Astrocyte of the spinal cord (primary cell): ENCODE measurements at places on chromosomes 4 and X.

- peak; percentile 3 for DNase-seq
Measured at GRCh38 chrX:40581336-40581920, 658 bp downstream of the ATP6AP2 start.

DNA sequence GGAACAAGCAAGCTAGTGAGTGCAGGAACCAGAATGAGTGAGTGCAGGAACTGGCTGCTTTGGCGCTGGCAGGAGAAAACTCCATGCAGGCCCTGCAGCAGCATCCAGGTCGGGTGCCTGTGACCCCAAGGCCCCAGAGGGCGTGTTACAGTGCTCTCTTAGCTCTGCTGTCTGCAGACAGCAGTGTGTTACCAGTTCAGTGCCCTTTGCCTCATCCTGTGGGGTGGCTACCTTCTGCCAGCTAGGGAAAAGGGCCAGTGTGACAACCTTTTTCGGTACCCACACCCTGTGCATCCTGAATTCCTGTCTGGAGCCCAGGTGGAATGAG lies 202.3 kb upstream of the SMIM31 start:
- no peak for DNase-seq

DNA sequence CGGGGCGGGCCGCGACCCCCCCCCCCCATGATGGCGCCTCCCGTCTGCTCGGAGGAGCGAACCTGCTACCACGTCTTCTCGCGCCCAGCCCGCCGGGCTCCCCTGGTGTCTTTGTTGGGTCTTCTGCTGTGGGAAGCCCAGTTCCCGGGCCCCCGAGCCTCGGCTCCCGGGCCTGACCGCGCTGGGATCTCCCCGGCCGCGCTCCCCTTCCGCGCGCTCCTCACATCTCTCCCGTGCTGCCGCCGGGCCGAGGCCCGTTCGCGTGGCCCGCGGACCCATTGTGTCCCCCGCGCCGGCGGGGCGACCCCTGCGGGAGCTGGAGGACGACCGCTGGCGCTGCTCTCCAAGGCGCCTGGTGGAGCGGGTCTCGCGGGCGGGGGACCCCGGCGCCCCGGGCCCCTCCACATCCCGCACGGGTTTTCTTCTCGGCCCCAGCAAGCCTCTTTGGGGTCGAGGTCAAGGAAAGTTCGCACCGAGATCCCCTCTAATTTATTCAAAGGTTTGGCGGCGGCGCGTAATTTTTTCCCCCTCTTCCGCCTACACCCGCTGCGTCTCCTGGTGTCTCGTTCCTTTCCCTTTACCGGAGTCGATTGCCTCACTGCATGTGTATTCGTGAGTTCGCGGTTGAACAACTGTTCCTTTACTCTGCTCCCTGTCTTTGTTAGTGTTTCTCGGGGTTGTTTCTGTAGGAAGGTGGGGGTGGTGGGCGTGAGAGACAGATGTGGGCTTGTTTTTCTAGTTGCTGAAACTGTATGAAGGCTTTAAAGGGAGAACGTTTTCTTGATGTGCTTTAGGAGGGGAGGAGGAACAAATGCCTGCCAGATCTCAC lies 770 bp downstream of the SMAD1 start:
- peak; percentile 78 for DNase-seq

DNA sequence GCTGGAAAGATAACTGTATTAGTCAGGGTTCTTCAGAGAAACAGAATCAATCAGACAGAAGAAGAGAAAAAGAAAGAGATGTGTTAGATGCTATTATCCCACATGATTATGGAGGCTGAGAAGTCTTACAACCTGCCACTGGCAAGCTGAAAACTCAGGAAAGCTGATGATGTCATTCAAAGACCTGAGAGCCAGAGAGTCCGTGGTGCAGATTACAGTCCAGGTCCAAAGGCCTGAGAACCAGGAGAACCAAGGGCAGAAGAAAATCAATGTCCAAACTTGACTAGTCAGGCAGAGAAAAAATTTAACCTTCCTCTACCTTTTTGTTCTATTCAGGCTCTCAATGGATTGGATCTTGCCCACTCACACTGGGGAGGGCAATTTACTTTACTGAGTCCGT lies 172.5 kb downstream of the QDPR start:
- no peak for DNase-seq

- peak; percentile 71 for DNase-seq
Measured at GRCh38 chr4:147865926-147866325, 134.0 kb downstream of the ARHGAP10 start.

GRCh38 chrX:136747003-136747986 lies 33.4 kb downstream of the ARHGEF6 start:
- DNase-seq = no peak

DNA sequence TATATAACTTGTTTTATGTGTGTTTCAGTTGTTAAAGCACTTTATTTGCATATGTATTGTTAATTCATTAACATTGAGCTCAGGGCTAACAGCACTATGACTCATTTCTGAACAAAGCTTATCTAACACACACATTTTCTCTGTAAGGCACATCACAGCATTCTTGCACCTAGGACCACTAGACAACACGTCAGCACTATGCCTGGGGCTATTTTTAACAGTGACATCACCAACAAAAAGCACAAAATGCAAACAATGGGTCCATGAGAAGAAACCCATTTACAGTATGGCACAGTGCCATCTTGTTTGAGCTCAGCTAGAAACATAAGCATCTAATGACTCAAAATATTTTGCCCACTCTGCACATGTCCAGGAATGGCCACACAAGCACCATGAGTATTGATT lies 124.4 kb downstream of the RELL1 start:
- peak; percentile 60 for DNase-seq

DNA sequence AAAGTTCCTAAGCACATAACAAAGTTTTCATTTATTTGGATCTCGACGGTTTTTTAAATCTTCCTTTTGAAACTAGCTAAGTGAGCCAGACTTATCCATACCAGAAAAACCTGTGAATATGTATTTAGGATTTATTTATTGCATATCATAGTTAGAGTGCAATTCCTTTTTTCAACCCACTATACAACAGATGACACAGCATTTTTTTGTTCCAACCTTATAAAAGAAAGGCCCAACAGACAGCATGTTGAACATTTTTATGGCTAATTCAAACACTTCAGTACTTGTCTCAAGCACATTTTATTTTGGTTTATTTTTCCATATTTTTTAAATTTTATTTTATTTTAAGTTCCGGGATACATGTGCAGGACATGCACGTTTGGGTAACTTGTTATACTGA lies 15.1 kb upstream of the RNF128 start:
- no peak for DNase-seq

DNA sequence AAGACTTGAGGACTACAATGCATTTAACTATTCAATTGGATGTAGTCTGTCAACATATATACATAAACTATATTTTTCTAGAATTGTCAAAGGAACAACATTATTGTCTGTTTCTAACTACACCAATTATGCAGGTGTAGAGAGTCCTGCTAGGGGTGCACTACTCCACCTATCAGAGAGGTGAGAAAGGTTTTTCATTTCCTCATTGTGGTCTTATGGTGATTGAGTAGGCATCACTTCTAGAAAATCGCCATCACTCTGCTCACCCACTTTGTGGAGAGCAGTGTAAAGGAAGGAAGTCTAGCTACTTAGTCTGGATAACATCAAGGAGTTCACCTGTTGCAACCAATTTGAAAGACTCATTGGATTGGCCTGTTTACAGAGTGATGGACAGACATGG lies 4.4 kb upstream of the ADH1C start:
- DNase-seq = no peak
